ENCODE measurements at places on chromosomes 3 and 15.

GRCh38 chr3:117630885-117631284, 921.3 kb downstream of the TUSC7 start:
- no peak for DNase-seq

DNA sequence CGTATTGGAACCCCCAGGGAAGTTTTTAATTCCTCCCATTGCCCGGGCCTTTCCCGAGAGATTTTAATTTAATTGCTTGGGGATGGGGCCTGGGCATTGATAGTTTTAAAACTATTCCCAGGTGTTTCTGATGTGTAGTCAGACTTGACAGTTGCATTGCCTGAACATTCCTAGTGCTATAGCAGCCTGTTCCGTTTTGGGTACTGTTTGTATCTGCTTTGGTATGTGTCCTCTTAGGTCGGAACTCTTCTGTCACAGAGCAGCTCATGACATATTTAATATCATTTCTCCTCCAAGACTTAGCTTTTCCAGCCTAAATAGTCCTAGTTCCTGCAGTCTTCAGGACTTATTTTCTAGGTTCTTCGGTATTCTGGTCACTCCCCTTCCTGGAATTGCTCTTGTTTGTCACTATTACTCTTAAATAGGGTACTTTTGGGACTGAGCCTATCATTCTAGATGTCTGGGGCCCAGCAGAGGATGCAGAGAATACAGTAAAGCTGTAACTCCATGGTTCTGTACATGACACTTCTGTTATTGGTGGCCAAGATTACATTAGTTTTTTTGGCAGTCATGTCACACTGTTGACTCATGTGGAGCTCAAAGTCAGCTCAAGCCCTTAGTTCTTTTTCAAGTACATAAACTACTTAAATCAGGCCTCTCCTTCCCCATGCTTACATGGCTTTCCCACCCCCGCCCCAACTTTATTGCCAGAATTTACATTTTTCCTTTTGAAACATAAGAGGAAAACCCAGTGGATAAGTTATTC, 81.5 kb downstream of the BBX start:
- DNase-seq: no peak

DNA sequence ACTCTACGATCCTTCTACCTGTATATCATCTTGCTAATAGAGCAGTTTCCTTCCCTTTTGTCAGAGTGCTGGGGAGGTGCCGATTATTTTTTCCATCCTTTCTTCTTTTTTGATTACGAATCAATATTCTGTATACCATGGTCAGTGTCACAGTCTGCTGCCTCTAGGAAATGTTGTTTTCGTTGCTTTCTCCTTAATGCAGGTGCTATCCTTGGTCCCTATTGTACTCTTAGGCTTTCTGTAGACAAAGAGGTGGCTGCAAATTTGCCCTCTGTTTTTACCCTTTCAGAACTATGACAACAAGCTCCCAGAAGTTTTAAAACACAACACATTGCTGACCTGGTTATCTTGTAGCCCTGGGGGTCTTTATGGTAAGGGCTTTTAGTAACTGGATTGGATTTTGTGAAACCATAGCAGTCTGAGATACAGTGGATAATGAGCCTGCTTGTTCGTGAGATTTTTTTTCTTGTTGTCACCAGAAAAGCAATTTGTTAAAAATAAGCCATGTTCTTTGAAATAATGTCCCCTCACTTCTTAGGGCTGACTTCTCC, 430.3 kb upstream of the TPM1 start:
- DNase-seq: no peak

DNA sequence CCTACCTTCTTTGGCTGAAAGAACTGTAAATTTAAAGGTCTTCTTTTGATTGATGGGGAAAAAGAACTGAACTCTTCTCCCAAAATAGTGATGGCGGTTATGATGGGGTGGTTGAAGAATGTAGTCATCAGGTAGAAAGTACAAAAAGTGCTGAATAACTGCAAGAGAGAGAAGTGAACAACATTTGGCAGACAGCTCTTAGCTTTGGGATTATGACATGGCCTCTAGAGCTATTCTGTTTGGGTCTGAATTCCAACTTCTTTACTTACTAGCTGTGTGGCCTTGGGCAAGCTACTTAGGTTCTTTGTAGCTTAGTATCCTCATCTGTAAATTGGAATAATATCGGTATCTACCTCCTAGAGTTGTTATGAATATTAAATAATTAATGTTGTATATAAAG, 91.7 kb downstream of the SPRED1 start:
- no peak for DNase-seq

GRCh38 chr3:43338295-43338694, 52.0 kb downstream of the SNRK start:
- DNase-seq: no peak

GRCh38 chr3:20575146-20575545, 389.1 kb upstream of the SGO1 start:
- DNase-seq: peak; percentile 32

GRCh38 chr3:513301-513700, 316.7 kb downstream of the CHL1 start:
- DNase-seq: no peak

- DNase-seq: peak; percentile 75
These were observed 67.1 kb downstream of the ATP8B4 start for GRCh38 chr15:50051811-50052419.

DNA sequence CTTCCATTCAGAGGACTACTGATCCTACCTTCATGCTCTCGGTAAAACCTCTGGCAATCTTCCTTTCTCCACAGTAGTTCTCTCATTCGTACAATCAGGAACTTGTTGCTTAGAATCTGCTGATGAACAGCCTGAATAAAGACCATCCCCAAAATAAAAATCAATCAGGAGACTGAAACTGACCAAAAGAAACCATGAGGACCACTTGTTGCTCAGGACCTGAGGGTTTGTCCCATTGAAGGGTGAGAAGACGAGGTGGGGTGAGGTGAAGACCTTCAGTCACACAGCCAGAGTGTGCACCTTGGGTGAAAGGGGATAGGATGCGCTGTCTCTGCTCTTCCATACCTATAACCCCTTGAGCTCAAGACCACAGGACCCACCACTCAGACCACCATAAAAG, 36.8 kb downstream of the SPINK8 start:
- no peak for DNase-seq

- no peak for DNase-seq
These were observed 6.7 kb downstream of the CGNL1 start for GRCh38 chr15:57382969-57383368.

GRCh38 chr3:189339996-189340395, 168.2 kb downstream of the TPRG1 start:
- DNase-seq: no peak

- DNase-seq: no peak
These were observed 33.6 kb upstream of the LEKR1 start for GRCh38 chr3:156792536-156792935.

DNA sequence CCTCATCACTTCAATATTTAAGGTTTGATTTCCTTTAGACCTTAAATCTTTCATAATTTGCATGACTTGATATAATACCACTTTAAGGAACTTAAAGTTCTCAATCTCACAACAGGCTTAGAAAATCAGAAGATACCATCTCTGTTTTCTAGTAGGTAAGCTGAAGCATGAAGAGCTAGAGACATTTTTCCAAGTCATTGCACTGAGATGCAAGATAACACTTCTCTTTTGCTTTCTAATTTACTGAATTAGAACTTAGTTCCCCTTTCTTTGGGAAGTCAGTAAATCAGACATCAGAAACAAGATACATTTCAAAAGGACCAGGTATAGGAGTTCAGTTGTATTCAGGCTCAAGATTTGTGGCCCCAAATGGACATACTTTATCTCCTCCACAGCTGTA, 79.7 kb downstream of the DZIP3 start:
- no peak for DNase-seq

- DNase-seq: no peak
These were observed 653.1 kb downstream of the RBMS3 start for GRCh38 chr3:29933802-29934490.

GRCh38 chr3:197847866-197848401, 56.9 kb downstream of the LRCH3 start:
- DNase-seq: no peak

DNA sequence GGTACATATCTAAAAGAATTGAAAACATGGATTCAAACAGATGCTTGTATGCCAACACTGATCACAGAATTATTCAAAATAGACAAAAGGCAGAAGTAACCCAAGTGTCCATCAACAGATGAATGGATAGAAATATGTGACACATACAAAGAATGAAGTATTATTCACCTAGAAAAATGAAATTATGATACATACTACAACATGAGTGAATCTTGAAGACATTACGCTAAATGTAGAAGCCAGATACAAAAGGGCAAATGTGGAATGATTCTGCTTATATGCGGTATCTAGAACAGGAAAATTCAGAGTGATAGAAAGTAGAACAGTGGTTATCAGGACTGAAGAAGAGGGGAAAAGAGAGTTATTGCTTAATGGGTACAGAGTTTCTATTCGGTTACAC, 26.2 kb upstream of the SLC12A8 start:
- no peak for DNase-seq

DNA sequence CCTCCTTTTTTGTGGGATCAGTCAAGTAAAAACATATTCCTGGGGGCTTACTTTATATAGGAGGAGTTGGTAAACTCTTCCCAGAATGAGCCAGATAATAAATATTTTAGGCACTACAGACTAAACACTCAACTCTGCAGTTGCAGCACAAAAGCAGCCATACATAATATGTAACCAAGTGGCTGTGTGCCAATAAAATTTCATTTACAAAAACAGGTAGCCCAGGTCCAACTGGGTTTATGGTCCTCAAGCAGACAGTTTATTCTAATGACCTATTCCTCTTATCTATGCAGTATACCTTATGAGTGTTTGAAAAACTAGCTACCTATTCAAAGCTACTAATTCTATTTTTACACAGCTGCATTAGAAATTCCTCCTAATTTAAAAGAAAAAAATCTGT, 61.8 kb downstream of the FAIM start:
- DNase-seq: no peak

DNA sequence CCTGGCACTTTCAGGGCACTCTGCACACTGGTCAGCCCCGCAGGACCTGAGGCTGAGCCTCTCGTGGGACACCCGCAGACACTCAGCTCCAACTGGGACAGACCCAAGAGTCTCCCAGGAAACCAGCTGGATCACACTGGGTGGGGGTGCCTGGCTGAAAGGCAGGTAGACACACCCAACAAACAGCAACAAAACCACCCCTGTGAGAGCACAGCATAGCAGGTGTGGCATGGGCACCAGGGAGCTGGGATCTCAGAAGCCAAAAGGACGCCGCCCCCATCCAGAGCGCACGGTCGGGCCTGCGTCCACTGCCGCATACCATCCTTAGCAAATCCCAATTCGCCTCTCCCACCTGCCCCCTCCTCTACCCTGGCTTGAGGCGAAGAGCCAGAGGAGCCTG, 154.2 kb upstream of the LINGO1 start:
- no peak for DNase-seq

DNA sequence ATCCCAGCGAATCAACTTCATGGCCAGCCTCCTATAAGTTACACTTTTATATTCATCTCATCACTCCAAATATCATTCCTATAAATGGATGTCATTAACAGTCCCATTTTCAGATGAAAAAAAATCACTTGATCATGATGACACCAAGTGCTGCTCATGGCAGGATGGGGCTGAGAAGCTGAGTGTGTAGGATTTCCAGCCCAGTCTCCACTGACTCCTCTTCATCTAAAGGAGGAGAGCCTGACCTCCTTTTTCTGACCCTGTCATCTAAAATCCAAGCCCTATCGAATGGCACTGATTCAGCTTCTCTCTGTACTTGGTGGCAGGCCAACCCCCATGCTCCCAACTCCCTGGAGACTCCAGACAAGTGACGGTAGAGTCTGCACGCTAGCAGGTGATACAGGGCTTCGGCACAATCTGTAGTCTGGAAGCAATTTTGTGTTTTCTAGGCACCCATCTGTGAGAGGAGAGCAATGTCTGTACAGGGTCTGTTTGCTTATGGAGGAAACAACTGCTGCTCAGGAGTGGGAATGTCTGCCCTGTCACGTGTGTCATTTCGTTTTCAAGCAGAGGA, 103.2 kb downstream of the EPHB1 start:
- no peak for DNase-seq
